ENCODE measurements at places on chromosomes 4 and X.

GRCh38 chr4:3526456-3526855 is 5.8 kb downstream of the LRPAP1 start:
- no peak for DNase-seq

- DNase-seq = no peak
These were observed 123.0 kb upstream of the GALNT7 start for GRCh38 chr4:173045571-173045970.

DNA sequence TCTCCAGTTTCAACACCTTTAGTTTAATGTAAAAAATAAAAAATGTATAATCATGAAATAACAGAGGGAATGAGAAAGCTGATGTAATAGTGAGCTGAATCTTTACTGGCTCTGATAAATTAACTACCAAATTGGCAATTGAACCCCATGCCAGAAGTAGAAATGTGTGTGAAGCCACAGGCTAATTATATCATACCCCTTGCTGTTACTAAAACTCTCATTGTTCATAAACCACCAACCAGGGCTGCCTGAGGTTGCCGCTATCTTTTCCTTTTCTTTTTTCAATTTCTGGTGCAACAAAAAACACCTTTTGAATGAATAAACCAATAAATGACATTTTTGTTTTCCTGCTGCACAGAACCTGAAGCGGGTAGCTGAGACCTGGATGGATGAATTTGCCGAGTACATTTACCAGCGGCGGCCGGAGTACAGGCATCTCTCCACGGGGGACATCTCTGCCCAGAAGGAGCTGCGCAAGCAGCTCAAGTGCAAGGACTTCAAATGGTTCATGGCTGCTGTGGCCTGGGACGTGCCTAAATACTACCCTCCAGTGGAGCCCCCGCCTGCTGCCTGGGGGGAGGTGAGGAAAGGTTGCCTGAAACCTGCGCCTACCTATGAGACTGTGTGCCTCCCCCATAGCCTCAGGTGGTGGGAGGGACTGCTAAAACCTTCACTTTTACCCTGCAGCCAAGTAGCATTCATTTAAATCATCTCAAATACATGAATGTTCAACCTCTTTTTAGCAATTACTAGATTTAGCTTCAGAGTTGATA is 216.7 kb upstream of the GALNT7 start:
- DNase-seq = no peak

DNA sequence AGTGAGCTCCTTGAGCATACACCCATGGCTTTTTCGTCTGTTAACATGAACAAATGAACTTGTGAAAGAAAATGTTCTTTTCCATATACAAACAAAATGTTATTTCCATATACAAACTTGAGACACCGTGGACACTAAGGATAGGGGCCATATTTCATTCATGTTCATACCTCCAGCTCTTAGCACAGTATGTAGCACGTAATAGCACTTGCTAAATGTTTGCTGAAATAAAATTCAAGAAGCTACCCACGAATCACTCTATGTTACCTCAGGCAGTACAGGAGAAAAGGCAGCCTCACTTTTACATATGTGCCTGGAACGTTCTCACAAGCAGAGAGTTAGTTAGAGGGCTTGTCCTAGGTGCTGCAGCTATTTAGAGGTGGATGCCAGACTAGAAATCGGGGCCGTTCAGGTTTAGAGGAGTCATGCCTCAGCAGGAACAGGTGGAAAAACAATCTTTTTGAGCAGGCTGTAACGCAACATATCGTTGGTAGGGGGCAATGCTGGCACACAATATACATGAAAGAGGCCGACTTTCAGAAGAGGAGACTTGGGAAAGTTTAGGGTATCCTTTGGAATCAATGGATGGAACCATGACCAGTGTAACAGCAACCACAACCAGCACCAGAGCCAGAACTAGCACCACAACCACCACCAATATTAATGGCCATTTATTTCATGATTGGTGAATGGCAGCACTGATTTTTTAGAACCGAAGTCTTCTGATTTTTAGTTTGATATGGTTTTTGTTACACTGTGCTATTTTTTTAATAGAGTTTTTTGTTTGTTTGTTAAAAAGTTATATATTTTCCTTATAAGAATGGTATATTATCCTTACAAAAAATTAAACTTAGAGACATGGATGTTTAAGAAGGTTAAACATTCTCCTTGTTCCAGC is 14.8 kb upstream of the PAQR3 start:
- no peak for DNase-seq

GRCh38 chr4:185654965-185655554 is 119.8 kb upstream of the PDLIM3 start:
- no peak for DNase-seq

- DNase-seq = no peak
These were observed 23.2 kb downstream of the RWDD4 start for GRCh38 chr4:183635741-183636140.

GRCh38 chr4:151471728-151472127 is 62.8 kb downstream of the FHIP1A start:
- no peak for DNase-seq

GRCh38 chr4:66991521-66991920 is 553.8 kb downstream of the CENPC start:
- DNase-seq = no peak

- no peak for DNase-seq
These were observed 61.2 kb downstream of the SH3BGRL start for GRCh38 chrX:81263059-81263458.

DNA sequence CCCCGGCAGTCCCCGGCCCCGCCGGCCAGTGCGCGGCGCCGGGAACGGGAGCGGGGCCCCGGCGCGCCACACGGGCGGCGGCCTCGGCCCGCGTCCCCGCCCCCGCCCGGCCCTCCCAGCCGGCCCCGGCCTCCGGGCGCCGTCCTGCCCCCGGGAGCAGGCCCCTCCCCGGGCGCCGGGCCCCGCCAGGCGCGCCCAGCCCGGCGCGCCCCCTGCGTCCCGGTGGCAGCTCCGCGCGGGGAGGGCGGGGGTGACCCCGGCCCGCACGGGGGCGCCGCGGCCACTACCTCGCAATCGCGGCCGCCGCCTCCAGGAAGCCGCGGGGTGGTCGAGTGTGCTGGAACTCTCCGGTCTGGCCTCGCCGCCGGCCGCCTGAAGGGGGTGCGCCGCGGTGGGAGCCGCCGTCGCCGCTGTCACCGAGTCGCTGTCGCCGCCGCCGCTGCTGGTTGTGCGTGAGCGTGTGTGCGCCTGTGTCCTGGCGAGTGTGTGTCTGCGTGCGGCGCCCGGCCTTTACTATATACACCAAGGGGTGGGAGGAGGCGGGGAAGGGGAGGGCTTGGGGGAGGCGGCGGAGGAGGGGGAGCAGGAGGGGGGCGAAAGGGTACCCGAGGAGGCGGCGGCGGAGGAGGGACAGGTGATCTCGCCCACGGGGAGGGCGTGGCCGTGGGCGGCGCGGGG is at the start of gene RAI2:
TSS of gene RAI2 (minus strand) at position 488 of the 678 bp plus-strand sequence. CDS start 59,288 bp downstream, outside the sequence.
- DNase-seq = no peak

- DNase-seq = no peak
These were observed 7.2 kb upstream of the PPEF2 start for GRCh38 chr4:75909405-75909804.

DNA sequence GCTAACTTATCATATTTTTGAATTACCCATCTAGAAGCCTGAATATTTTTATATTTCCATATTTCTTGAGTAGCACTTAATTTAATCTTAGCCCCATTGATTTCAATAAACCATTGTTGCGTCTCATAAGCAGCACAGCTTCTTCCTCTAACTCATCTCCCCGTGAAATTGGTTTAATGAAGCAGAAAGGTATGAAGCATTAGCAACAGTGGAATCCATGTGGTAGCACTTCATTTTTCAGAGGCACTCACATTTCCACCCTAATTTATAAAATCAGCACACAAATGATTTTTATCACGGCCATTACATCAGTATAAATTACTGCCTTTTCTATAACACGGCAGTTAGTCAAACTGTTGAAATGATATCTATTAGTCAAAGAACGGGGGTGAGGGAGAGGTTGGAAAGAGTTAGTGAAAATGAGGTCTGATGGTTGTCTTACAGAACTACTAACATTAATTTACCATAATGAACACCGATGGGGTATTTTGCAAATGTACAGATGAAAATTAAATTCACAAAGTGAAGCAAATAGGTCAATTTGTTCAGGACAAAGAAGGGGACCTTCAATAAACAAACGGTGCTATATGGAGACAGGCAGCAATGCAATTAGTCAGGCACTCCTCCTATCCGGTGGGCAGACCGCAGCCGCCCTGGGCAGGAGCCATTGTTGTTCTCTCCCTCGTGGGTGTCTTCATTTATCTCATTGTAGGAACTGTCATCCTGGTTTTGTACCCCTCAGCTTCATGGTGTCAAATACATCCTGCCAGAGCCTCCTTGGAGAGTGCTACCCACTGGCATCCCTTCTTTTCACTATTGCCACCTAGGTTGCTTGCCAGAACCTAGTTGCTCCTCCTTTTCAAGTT is 205.7 kb downstream of the SOX3 start:
- DNase-seq = no peak

GRCh38 chrX:154602766-154603437 is 16.2 kb downstream of the CTAG1B start:
- no peak for DNase-seq

GRCh38 chr4:109494563-109494962 is 60.9 kb downstream of the SEC24B start:
- no peak for DNase-seq

DNA sequence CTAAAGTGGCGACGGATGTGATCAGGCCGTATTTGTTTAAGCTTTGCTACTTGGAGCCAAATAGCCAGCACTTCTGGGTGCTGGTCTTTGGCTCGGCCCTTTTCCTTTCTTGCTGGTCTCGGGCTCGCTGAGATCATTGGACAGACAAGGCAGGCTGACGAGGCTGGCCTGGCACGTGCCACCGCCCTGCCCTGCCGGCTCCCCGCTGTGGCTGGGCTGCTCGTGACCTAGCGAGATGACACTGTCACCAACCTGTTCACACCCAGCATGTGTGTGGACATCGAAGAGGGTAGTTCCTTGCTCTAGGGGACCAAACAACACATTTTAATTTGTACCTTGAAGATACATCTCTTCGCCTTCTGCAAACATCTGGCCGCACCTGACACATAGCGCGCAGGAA is 98.0 kb downstream of the ABLIM2 start:
- DNase-seq = no peak

DNA sequence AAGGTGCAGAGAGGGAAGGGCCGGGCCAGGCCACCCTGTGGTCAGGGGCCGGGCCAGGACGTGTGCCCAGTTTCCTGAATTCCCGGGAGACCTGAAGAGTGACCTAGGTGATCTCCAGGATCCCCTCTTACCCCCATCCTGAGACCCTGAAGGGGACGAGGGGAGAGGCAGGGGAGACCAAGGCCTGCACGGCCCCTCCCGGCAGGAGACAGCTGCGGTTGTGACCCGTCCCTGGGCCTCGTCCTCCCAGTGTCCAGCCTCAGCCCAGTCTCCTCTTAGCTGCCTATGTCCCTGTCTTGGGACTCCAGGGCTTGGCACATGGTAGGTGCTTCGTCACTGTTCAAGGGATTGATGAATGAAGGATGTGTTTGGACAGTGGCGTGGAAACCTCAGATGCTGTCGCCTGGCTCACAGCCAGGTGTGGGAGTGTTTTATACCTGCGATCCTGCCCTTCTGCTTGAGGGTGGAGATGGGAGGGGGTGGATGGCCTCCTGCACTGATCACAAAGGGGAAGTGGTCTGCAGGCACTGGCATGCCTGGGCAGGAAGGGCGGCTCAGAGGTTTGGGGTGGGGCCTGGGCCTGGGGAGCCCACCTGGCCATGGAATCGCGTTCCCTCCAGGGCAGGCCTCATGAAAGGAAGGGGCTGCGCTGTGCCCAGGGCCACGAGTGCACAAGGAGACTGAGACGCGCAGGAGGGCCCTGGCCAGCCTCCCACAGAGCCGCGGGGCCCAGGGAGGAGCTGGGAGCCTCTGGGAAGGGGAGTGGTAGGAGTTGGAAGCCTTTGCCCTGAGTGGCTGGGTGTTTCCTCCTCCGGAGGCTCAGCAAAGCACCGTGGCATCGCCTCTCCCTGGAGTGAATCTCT is 6.9 kb downstream of the SH3TC1 start:
- DNase-seq = no peak

DNA sequence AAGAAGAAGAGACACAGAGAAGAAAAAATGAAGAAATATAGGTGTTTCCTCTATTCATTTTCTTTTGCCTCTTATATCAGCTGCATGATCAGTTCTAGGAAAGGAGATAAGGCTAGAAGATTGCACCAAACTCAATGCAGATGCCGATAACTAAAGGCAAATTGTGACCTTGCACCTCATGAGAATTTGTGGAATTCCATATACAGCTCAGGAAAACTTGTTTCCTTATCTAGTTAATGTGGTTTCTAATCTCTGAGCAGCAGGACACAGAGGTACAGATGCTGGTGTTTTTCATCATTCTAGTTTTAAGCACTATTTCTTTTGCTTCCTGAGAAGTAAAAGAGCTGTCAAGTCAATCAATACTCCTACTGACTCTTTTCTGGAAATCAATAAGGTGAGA is 104.6 kb upstream of the NWD2 start:
- no peak for DNase-seq

- DNase-seq = no peak
These were observed 5.1 kb upstream of the CXCL10 start for GRCh38 chr4:76028350-76028765.

DNA sequence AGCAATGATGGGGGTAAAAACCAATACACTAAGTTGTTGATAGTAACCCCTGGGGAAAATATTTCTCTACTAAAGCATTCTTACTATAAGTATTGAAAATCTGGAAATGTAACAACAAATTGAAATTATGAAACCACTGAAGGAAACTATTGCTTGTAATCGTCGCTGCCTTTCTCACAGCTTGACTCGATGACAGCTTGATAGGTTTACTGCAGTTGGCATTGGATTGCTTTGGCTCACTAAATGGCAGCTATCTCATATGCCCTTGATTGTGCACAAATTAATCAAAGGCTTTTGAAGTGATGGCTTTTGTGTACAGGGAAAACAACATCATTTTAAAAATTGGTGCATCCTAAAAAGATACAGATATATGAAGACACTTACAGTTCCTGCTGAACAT is 419.6 kb upstream of the TENM3 start:
- DNase-seq = no peak

All from fibroblast of gingiva (primary cell).